Naive thymus-derived CD8-positive, alpha-beta T cell (primary cell): ENCODE measurements at places on chromosomes 7 and 10. TPM values are rescaled to one million over a fixed set of nuclear protein-coding genes. Genes with fewer than 3 reads are reported as not detected.
A peak's percentile ranks its signal among the peaks of the same experiment; 100 is the strongest.

Gene TRIM74
- 9.1 TPM for total RNA-seq

Gene CEP55
- not detected for total RNA-seq

Gene PKD2L1
- total RNA-seq, result not detected

GRCh38 chr7:30635798-30636197 is 41.1 kb downstream of the GARS1 start:
- no peak overlapping the region for H3K27ac ChIP-seq
- no peak for DNase-seq

GRCh38 chr7:70432567-70433001 is 699.4 kb upstream of the GALNT17 start:
- no peak overlapping the region for H3K27ac ChIP-seq
- no peaks in the 10 kb centered on the region for H3K36me3 ChIP-seq
- peaks cover 10% of the 10 kb centered on the region for H3K4me1 ChIP-seq
- H3K4me3 ChIP-seq, result no peak overlapping the region

DNA sequence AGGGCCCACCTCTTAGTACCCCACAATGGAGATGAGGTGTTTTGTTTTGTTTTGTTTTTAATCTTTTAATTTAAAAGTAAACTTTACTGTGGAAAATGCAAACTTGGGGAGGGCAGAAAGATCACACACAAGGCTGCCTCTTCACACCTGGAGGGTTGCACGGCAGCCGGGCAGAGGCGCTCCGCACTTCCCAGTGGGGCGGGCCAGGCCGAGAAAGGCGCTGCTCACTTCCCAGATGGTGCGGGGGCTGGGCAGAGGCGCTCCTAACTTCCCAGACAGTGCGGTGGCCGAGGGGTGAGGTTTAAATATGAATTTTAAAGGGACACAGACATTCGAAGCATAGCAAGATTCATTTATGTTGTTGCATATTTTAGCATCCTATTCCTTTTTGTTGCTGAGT is 235.9 kb upstream of the MTPN start:
- H3K36me3 ChIP-seq, result peaks cover 7% of the 10 kb centered on the region
- no peak overlapping the region for H3K27ac ChIP-seq
- no peak overlapping the region for H3K4me3 ChIP-seq
- H3K27me3 ChIP-seq, result no peaks in the 10 kb centered on the region

DNA sequence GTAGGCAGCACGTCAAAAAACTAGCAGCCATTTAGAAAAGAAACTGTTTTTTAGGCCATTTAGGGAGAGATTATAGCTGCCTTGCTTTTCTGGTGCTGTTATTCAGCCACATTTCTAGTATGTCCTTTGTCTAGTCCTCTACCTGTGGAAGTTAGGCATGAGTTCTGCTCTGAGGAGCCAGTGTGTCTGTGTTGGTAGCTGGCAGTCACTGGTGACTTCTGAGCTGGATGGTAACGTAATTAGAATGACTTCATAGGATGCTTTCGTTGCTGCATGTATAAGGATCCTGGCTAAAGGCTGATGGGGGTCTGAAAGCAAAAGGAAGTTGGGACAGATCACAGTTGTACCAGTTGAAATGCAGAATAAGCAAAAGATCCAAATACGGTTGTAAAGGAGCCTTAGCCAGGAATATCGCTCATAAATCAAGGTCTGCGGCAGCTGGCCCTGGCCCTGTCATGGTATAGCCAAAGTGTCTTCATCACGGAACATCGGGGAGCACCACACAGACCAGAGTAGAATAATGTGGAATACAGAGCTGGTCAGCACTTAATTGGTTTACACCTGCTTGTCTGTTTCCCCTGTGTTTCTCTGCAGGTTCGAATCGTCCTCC is 226.7 kb downstream of the EXOC4 start:
- peaks cover 49% of the 10 kb centered on the region for H3K4me1 ChIP-seq
- DNase-seq, result no peak
- H3K36me3 ChIP-seq, result peaks cover 18% of the 10 kb centered on the region
- H3K27ac ChIP-seq, result no peak overlapping the region
- peak overlapping the region; percentile 3 for H3K4me3 ChIP-seq

Gene DEPP1
- not detected for total RNA-seq

GRCh38 chr7:16509829-16510228 is 16.8 kb upstream of the LRRC72 start:
- H3K27ac ChIP-seq, result no peak overlapping the region
- no peak overlapping the region for H3K4me3 ChIP-seq
- H3K27me3 ChIP-seq, result peaks cover 2% of the 10 kb centered on the region
- peaks cover 2% of the 10 kb centered on the region for H3K4me1 ChIP-seq
- no peaks in the 10 kb centered on the region for H3K36me3 ChIP-seq

DNA sequence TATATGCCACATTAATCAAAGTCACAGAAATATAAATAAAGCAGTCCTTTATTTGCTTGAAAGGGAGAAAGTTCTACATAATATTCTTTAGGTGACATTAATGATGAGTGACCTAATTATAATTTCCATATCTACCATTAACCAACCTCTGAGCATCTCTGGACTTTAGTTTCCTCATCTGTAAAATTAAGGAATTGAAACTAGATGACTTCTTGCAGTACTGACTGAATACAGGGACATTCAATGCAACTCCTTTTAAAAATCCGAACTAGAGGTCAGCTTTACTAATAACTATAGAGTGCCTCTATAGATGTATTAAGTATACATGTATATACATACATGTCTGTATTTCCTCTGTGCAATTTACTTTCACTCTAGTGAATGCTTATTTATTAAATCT is 3.9 kb downstream of the FMC1 start:
- no peak overlapping the region for H3K4me3 ChIP-seq
- H3K4me1 ChIP-seq, result peaks cover 35% of the 10 kb centered on the region
- H3K27ac ChIP-seq, result peak overlapping the region; percentile 62
- H3K27me3 ChIP-seq, result no peaks in the 10 kb centered on the region
- no peak for DNase-seq

DNA sequence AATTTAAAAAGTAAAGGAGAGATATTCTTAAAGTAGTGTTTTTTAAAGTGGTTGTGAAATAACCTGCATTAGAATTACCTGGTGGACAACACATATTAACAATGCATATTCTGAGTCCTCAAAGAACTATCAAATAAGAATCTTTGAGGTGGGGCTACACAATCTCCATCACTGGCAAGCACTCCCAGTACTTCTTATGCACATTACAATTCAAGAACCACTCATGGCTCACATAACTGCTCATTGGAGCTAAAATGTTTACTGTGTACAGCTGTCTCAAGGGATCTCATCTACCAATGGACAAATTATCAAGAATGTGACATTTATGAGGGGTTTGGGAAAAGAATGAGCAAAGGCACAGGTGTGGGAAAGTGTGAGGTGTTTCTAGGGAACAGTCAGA is 692.0 kb downstream of the PHTF2 start:
- no peaks in the 10 kb centered on the region for H3K27me3 ChIP-seq
- H3K36me3 ChIP-seq, result no peaks in the 10 kb centered on the region
- H3K4me3 ChIP-seq, result no peak overlapping the region
- DNase-seq, result no peak
- no peak overlapping the region for H3K27ac ChIP-seq

- peak overlapping the region; percentile 63 for H3K27ac ChIP-seq
- DNase-seq, result no peak
- H3K27me3 ChIP-seq, result no peaks in the 10 kb centered on the region
- H3K4me1 ChIP-seq, result peaks cover 53% of the 10 kb centered on the region
These were observed 4.4 kb downstream of the EIF3B start for GRCh38 chr7:2358968-2359527.

GRCh38 chr7:47085491-47086275 is 496.2 kb downstream of the TNS3 start:
- H3K36me3 ChIP-seq, result no peaks in the 10 kb centered on the region
- DNase-seq, result no peak
- no peak overlapping the region for H3K27ac ChIP-seq

DNA sequence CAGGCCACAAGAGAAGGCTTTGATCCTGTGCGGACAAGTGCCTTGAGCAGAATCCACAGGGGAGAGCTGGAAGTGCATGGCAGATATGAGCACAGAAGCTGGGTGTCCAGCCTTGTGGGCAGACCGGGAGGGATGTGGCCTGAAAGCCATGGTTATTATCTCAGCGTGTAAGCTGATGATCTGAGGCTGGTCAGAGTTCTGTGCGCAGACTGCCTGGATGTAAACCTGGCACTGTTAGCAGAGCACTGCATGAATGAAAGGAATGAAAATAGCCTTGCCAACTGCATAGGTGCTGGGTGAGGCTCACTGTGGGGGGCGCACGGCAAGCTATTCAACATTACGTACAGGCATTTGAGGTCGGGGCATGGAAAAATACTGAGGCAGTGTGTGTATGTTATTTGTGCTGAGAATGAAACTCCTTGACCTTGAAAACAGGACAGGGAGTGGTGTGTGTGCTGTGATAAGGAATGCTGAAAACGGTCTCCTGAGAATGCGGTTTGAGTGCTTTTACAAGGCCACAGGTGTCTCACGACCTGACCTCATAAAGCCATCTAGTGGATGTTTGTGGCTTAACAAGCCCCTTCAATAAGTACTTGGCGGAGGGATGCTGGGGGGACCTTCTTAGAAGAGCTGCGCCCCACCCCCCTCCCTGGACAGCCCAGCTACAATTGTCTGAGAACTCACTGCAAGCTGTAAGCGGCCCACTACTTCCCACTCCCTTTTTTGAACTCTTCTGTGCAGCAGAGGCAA is 18.7 kb downstream of the AKR1C1 start:
- no peaks in the 10 kb centered on the region for H3K36me3 ChIP-seq
- H3K4me1 ChIP-seq, result peaks cover 4% of the 10 kb centered on the region
- H3K27me3 ChIP-seq, result no peaks in the 10 kb centered on the region

DNA sequence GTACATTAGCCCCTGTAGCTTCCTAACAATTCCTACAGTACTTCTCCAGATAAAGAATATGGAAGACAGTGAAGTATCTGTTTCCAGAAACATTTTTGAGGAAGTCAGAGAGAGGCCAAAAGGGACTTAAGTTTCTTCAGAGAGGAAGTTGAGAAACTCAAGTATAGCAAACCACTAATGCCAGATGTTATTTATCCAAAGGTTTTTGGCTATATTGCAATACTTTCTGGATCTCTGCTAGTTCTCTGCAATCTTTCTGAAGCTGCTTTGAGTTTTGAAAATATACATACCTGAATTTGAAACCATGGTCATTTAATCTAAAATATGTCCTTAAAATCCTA is 64.7 kb downstream of the BICC1 start:
- no peak overlapping the region for H3K4me3 ChIP-seq
- H3K27me3 ChIP-seq, result no peaks in the 10 kb centered on the region
- no peaks in the 10 kb centered on the region for H3K4me1 ChIP-seq
- no peak for DNase-seq
- no peak overlapping the region for H3K27ac ChIP-seq
- no peaks in the 10 kb centered on the region for H3K36me3 ChIP-seq

GRCh38 chr7:40165216-40165615 is 30.4 kb downstream of the SUGCT start:
- no peak overlapping the region for H3K4me3 ChIP-seq
- DNase-seq, result no peak
- no peak overlapping the region for H3K27ac ChIP-seq
- H3K4me1 ChIP-seq, result no peaks in the 10 kb centered on the region

- no peak for DNase-seq
- no peak overlapping the region for H3K27ac ChIP-seq
- no peaks in the 10 kb centered on the region for H3K4me1 ChIP-seq
- peaks cover 57% of the 10 kb centered on the region for H3K36me3 ChIP-seq
These were observed 10.4 kb upstream of the NACAD start for GRCh38 chr7:45098983-45099839.

Gene CLCN1
- not detected for total RNA-seq

- no peak overlapping the region for H3K27ac ChIP-seq
- no peak for DNase-seq
- peaks cover 2% of the 10 kb centered on the region for H3K4me1 ChIP-seq
These were observed 33.5 kb downstream of the DPY19L1 start for GRCh38 chr7:35003679-35004303.

DNA sequence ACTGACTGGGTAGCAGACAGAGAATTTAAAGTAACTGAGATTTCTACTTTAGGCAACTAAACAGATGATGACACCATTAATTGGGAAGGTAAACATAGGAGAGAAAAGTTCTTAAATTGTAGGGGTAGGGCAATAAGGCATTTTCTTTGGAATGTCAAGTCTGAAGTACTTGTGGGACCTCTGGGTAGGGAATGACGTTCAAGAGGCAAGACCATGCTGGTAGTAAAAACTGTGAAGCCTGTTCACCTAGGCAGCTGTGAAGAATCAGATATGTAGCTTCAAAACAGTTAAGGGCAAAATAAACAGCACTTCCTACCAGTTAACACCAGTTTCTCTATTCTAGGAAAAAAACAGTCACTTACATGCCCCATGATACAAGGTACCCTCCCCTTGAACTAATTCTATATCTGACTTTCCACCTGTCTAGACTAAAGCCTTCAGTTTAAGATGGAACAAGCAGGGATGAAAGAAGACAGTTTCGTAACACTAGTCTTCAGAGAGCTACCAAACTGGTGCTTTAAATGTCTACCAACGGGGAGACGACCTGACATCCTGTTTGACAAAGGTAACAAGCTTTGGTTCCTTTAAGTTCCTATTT is 63.1 kb upstream of the KCNIP2 start:
- H3K27ac ChIP-seq, result no peak overlapping the region
- no peaks in the 10 kb centered on the region for H3K27me3 ChIP-seq
- no peak for DNase-seq

DNA sequence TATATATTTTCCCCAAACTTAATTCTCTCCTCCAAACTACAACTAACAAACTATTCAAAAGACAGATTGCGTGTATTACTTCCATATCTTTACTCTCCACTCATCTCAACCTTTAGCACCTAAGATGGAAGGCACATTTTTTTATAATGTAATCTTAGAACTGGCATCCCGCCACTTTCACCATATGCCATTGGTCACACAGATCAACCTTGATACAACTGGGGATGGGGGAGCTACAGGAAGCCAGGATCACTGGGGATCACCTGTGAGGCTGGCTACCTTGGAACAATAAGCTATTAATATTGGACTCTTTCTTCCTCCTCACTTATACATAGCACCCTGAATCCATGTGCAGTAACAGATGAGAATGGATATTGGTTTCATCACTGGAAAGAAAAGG is 469.6 kb upstream of the LRRN3 start:
- no peaks in the 10 kb centered on the region for H3K27me3 ChIP-seq
- H3K4me3 ChIP-seq, result no peak overlapping the region
- no peaks in the 10 kb centered on the region for H3K36me3 ChIP-seq
- DNase-seq, result no peak

Gene CTBP2
- 0.99 TPM for total RNA-seq
